ENCODE measurements at places on chromosomes 2 and 18. TPM values are rescaled to one million over a fixed set of nuclear protein-coding genes. Genes with fewer than 3 reads are reported as not detected.

UNC80 gene
- total RNA-seq, result 3.1 TPM

ZAP70 gene
- total RNA-seq, result 4.3 TPM

SRD5A2 gene
- 0.06 TPM for total RNA-seq

ALLC gene
- total RNA-seq, result not detected

ANKRD29 gene
- total RNA-seq, result 2.0 TPM

UPP2 gene
- total RNA-seq, result 2.4 TPM

ABCB11 gene
- total RNA-seq, result 0.06 TPM

TUBB8B gene
- not detected for total RNA-seq

FAM237A gene
- not detected for total RNA-seq

SLC8A1 gene
- 211 TPM for total RNA-seq

MAP2 gene
- 14.7 TPM for total RNA-seq

DNMT3A gene
- total RNA-seq, result 86.4 TPM

APOB gene
- 0.82 TPM for total RNA-seq

TDRD15 gene
- 0.06 TPM for total RNA-seq

MRPL33 gene
- total RNA-seq, result 147 TPM

POTEC gene
- total RNA-seq, result not detected

PJVK gene
- 5.1 TPM for total RNA-seq

ALPI gene
- total RNA-seq, result not detected

ZC3H15 gene
- 43.0 TPM for total RNA-seq

ITGB6 gene
- 21.3 TPM for total RNA-seq

LRRC30 gene
- total RNA-seq, result 6.4 TPM

ALPP gene
- total RNA-seq, result not detected

SLC16A14 gene
- 10.1 TPM for total RNA-seq

NOL4 gene
- 2.7 TPM for total RNA-seq

ASB18 gene
- total RNA-seq, result 2.0 TPM

BUB1 gene
- 20.3 TPM for total RNA-seq

NT5DC4 gene
- not detected for total RNA-seq

WDFY1 gene
- total RNA-seq, result 112 TPM

DSEL gene
- 29.2 TPM for total RNA-seq

ZNF892 gene
- 10.2 TPM for total RNA-seq

MCM6 gene
- 23.6 TPM for total RNA-seq

HSPD1 gene
- 343 TPM for total RNA-seq

IL36B gene
- total RNA-seq, result not detected

KCNG2 gene
- 1.4 TPM for total RNA-seq

SOX11 gene
- 14.9 TPM for total RNA-seq

STRN gene
- total RNA-seq, result 20.4 TPM

GRP gene
- 2.3 TPM for total RNA-seq

CCDC68 gene
- 9.3 TPM for total RNA-seq

MREG gene
- total RNA-seq, result 4.7 TPM

TRABD2A gene
- 1.1 TPM for total RNA-seq

C2orf42 gene
- total RNA-seq, result 18.7 TPM

PSMA8 gene
- total RNA-seq, result not detected

RNF125 gene
- total RNA-seq, result 5.3 TPM

ELOA2 gene
- total RNA-seq, result not detected

FEZ2 gene
- total RNA-seq, result 54.9 TPM

PARD3B gene
- total RNA-seq, result 44.8 TPM

BOLL gene
- 0.23 TPM for total RNA-seq

PTPRN gene
- 0.88 TPM for total RNA-seq

HOXD8 gene
- total RNA-seq, result 69.9 TPM

SMYD1 gene
- total RNA-seq, result 30.2 TPM

FBXO48 gene
- 0.53 TPM for total RNA-seq

CHRNG gene
- 9.5 TPM for total RNA-seq

UCN gene
- 2.5 TPM for total RNA-seq

SPAST gene
- 23.5 TPM for total RNA-seq

LYG2 gene
- not detected for total RNA-seq

MAP3K19 gene
- 0.12 TPM for total RNA-seq

DUSP11 gene
- total RNA-seq, result 40.6 TPM

RTKN gene
- total RNA-seq, result 55.7 TPM

TGFA gene
- 13.8 TPM for total RNA-seq

All from metanephros (tissue), 2 donors.